T-helper 1 cell (primary cell): ENCODE measurements at places on chromosomes 2 and 18.

GRCh38 chr2:147588191-147588590 is 256.6 kb upstream of the ACVR2A start:
- no peak for DNase-seq

- DNase-seq: no peak
These were observed 191.7 kb upstream of the STK17B start for GRCh38 chr2:196362973-196363549.

DNA sequence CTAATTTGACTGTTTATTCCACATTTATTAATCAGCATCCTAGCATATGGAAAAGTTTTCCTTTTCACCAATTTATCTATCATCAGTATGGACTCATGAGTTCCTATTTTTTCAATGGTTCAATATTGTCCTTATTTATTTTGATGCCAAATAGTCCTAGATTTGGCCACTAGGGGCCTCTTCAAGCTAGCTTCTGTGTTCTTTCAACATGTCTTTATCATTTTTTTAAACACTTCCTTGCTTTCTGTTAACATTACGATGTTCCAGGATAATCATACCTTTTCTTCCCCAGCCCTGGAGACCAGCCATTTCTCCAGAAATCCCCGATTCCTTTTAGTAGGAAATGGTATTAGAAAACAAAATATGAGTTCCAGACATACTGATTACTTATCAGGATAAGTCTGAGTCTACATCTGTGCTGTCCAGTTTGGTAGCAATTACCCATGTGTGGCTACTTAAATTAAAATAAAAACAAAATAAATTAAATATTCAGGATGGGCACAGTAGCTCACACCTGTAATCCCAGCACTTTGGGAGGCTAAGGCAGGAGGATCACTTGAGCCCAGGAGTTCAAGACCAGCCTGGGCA is 70.6 kb downstream of the RPE start:
- DNase-seq: no peak

- no peak for DNase-seq
These were observed 123.0 kb downstream of the SPTBN1 start for GRCh38 chr2:54579061-54579681.

DNA sequence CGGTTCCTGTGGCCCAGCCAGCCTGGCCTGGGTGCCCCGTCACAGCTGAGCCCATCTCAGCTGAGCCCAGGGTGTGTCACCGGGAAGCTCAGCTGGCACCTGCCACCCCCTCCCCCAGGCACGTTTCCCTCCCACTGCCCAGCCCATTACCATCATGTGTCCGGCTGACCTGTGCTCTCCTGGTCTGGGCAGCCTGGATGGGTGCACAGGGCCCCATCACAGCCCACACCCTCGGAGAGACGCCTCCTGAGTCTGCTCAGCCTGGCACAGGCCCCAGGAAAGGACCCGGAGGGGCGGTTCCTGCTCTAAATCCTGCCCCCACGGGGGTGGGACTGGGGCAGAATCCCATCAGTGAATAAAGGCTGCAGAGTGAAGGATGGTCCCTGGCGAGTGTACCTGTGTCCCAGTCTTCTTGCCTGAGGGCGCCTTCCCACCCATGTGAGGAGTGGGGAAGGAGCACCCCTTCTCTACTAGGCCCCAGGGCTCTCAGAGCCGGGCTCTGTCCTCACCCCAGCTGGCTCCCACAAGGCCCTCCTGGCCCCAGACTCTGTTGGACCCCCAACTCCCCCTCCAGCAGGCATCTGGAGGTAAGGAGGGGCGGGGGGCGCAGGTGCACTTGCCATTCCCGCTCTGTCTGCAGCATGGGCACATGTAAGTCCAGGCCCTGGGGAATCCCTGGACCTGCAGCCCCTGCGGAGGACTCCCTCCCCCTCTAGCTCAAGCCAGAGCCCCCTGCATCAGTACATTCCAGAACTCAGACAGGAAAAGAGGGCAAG is 21.2 kb downstream of the GPC1 start:
- no peak for DNase-seq

DNA sequence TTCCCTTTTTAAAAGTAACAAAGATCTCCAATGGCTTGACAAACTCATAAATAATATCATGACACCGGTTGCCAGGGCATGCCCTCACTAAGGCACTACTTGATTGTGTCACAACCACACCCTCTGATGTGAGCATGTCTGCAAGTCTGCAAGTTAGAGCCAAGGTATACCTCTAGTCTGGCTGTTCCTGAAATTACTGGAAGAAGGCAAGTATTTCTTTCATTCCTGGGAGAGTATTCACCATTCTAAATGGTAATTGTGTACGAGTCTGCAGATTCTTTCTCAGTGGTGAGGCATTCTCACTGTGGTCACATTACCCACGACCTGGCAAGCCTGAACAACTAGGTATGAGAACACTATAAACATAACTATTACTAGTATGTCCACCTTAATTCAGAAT is 25.7 kb upstream of the RNU4ATAC start:
- DNase-seq: no peak

- DNase-seq: no peak
These were observed 154.0 kb downstream of the ANTXR1 start for GRCh38 chr2:69166812-69167468.

- DNase-seq: no peak
These were observed 491.9 kb downstream of the IRS1 start for GRCh38 chr2:226307487-226308322.

GRCh38 chr2:127913808-127914457 is 28.2 kb upstream of the AMMECR1L start:
- no peak for DNase-seq

DNA sequence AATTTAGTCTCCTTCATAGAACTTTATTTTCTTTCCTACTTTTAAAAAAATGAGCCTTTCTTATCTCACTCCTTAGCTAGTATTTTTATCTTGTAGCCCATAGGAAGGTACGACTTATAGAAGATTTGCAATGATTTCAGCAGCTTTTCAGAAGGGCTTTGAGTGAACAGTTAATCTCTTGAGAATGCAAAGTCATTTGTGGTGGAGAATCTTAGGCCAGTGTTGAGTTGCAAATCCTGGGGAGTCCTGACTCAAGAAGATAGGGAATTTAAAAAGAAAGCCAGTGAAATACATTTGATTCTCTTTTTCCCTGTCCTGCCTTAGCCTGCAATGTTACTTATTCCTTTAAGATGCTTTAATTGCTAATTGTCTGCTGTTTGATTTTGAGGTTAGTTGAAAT is 33.6 kb downstream of the LYPD6 start:
- no peak for DNase-seq

- no peak for DNase-seq
These were observed 45.7 kb downstream of the RALB start for GRCh38 chr2:120298173-120298835.

DNA sequence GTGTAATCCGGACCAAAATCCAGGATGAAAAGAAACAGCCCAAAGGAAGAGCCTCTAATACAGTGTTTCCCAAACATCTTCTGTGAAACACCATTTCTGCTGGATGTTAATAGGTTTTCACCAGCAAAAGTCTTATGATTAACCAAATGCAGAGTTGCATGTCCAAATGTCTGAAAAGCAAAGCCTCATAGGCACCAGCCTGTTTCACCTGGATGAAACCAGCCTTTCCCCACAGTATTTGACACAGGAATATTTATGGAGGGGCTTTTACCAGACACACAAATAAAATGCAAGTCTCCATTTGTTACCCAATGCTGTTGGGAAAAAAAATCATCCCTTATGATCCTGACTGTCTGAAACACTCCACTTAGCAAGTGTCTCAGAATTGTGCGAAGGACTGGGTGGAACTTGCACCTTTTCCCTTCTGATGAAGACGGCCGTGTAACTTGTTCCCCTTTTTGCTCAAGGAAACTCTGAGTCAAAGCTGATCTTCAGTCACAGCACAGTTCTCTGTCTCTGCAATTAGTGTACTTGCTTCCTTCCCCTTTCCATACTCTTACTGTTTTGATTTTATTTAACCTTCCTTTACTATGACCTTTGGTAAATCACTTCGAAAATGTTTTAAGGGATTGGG is 70.3 kb upstream of the IL1R2 start:
- DNase-seq: no peak

DNA sequence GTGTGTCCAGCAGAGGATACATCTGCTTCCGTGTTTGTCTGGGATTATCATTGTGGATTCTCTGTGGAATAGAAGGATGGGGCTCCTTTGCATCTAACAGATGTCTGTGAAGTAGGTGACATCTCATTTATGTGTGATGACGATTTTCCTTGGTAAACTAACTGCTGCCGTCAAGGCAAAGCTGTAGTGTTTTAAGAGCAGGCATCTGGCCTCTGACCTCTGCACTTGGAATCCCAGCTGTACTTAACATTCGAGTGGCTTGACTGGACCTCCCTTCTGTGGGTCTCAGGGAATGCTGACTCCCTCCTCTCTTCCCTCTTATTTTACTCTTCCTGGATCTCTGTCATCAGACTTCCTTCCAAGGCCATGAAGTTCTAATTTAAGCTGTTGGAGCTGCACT is 56.4 kb downstream of the DCDC2C start:
- no peak for DNase-seq

DNA sequence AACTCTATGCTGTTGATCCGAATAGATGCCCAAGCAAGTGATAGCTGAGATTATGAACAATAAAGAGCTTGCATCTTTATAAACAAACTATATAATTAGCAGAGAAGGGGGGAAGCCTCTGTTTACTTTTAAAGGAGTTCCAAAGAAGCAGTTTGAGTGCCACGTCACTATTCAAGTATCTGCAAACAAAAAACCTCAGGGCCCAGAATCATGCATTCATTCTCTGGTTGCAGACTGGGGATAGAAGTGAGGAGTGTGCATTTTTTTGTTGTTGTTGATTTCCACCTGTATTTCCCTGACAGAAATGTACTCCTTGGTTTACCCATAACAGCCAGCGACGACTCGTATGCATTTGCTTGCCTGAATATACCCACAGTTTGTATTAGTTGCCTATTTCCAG is 264.3 kb downstream of the PTGR3 start:
- no peak for DNase-seq

GRCh38 chr2:53559302-53559966 is 208.2 kb upstream of the CHAC2 start:
- no peak for DNase-seq

DNA sequence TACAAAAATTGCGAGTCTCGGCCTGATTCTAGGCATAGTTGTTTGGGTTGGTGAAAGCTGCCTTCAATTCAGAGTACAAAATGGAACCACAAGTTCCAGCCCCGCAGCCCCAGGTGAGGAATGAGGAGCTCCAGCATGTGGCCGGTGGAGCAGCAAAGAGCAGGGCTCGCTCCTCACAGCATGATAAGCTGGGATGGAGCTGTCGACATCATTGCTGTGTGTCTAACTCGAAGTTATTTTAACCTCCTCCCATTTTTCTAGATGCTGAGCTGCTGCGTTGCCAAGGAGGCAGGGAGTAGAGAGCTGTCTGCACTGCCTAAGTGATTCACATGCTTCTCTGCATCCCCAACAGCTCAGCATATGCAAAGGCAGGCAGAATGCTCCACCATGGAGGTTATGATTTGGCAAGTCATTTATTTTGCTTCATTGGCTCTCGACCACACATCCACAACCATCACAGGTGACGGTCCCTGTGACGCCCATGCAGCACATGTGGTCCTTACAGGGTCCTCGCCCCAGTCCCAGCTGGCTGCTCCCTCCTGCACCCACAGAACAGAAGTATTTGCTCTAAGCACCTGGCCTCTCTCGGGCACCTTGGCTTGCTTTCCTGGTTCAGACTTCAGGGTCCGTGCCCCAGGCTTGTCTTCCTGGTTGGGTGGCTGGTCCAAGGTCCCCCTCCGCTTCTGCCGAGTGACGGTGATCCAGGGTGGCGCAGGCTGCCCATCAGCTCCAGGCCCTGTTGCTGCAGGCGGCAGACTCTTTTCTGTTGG is 66.0 kb upstream of the MGAT4A start:
- DNase-seq: no peak

DNA sequence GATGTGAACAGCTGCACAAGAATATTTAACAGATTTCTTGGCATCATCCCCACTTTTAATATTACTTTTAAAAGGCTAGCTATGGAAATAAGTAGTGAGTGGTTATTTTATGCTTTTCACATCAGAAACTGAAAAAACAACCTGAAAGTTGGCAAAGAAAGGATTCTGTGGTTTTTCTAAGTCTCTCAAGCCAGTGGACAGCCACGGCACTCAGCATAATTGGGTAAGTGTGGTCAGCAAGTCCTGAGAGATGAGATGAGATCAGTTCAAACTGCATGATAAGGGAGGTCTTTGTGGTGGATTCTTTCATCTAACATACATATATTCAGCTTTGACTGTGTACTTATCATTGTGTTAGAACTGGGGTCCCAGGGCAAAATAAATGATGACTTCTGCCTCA is 105.2 kb downstream of the LYPD6B start:
- no peak for DNase-seq

GRCh38 chr2:6355886-6356761 is 509.6 kb downstream of the CMPK2 start:
- DNase-seq: no peak

- DNase-seq: no peak
These were observed 27.7 kb downstream of the COL5A2 start for GRCh38 chr2:189151906-189152305.

DNA sequence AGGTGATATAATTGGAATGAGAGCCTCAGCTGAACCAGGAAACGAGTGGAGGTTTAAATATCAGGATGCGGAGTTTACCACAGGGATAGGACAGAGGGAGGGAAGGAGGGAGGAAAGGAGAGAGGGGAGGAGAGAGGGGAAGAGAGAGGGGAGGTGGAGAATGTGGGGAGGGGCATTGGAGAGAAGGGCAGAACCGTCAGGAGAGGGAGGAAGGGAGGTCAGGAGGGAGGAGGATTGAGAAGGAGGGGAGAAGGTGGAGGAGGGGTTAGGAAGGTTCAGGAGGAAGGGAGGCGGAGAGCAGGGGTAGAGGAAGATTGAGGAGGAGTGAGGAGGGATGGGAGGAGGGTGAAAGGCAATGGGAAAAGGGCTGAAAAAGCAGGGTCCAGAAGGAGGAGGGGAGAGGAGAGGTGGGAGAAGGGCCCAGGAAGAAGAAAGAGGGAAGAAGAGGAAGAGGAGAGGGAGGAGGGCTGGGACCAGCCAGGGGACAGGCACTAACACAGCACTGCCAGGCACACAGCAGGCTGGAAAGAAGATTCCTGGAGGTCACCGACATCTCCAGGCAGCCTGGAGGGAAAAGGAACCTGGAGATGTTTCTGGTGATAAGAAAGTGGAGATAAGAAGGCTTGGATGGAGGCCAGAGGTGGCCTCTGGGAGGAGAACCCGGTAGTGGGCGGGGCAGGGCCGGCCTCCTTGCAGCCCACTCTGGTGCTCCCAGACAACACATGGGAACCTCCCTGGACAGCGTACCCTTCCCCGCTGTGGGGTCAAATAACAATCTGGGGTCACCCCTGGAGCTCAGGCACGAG is 176.7 kb upstream of the SMAD2 start:
- no peak for DNase-seq

DNA sequence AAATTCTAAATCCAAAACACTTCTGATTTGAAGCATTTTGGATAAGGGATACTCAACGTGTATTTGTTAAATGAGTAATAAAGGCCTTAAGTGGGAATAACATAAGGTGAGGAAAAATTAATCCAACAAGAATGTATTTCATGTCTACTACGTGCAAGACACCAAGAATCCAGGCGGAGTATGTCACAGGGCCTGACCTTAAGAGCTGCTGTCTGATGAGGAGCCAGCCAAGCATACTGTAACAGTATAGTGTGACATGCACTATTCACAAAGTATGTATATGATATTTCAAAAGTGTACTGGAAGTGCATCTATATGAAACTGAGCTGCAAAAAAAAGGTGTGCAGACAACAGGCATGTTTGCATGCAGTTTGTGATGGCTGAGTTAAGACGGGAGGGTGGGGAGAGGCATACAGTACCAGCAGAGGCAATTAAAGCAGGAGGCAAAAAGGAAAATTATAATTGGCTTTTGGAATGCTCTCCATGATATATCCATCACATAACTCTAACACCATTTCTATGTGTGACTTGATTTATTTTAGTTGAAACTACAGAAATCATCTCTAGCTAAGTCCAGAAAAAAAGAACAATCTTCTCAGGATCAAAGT is 18.2 kb downstream of the IWS1 start:
- DNase-seq: no peak
